ENCODE measurements at places on chromosomes 4 and X.

DNA sequence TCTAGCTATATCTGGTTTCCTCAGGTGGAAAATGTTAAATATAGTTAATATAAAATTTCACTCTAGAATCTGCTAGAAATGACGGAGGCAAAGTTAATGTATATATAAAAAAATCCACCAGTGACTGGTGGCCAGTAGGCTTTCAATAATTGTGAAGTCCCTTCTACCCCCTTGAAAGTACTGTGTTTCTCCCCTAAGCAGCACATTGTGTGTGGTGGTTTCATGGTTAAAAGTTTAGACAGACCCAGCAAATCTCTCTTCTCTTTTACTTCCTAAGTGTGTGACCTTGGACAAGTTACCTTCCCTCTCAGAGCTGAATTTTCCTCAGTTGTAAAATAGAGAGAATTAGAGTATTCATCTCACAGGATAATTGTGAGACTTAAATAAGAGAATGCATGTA is 600 bp upstream of the HEPH start:
- no peak for DNase-seq

DNA sequence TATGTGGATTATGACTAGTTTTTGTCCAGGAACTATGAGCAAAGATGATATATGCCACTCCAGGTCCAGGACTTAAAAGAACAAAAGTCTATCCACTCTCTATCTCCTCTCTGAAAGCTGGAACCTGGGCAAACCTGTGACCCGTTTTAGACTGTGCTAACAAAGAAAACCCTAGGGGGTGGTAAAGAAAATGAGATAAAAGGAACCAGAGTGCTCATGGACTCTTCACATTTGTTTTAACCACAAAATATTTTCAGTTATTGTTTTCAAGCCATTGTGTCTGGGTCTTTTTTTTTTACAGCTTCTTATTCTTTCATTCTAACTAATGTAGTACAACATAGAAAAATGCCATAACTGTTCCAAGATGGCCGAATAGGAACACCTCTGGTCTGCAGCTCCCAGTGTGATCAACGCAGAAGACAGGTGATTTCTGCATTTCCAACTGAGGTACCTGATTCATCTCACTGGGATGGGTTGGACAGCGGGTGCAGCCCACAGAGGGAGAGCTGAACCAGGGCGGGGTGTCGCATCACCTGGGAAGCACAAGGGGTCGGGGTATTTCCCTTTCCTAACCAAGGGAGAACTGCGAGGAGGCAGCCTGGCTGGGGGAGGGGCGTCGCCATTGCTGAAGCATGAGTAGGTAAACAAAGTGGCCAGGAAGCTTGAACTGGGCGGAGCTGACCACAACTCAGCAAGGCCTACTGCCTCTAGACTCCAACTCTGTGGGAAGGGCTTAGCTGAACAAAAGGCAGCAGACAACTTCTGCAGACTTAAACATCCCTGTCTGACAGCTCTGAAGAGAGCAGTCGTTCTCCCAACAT is 45.1 kb downstream of the CHM start:
- DNase-seq: no peak

DNA sequence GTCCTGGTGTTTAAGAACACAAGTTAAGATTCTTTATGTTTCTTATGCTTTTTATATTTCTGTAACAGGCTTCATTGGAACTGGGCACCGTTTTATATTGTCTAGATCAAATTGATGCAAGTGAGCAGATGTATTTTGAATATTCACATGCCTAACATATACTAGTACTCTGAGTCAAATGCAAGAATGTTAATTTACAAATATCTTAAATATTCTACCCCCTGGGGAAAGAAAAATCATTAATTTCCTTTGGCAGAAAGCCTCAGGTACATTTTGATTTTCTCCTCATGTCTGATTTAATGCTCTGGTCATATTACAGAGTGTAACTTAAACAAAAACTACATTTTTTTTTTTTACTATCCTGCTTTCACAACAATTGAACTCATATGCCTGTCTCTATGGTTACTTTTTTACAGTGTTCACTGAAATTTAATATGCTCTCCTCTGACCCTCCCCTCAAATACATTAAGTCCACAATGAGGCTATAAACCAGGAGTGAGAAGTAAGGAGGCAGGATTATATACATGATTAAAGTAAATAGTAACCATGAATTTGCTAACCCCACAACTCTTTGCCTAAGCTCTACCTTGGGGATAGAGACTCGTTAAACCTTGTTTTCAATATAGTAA is 2.4 kb upstream of the NSUN7 start:
- DNase-seq: no peak

- DNase-seq: no peak
Measured at GRCh38 chrX:65576160-65576559, 41.6 kb upstream of the LAS1L start.

GRCh38 chr4:135191596-135191995 is 990.0 kb upstream of the PABPC4L start:
- no peak for DNase-seq

GRCh38 chr4:89021684-89022083 is 35.3 kb downstream of the FAM13A start:
- no peak for DNase-seq

- DNase-seq: no peak
Measured at GRCh38 chr4:73816814-73817213, 19.7 kb upstream of the CXCL6 start.

DNA sequence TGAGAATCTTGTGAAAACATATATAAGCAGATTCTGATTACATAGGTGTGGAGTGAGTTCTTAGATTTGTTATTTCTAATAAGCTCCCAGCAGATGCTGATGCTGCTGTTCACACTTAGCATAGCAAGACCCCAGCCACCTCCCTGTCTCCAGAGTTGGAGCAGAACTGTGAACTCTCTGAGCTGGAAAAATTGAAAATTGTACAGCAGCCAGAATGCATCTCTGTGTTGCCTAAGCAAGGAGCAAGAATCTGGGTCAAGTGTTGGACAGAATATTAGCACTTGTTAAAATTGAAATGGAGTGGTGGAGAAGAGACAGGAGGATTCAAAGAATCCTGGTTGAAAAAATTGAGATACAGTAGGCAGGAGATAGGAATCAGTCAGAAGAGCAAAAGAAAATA is 146.6 kb upstream of the FAM47C start:
- no peak for DNase-seq

- DNase-seq: no peak
Measured at GRCh38 chr4:34043131-34043530, 2201.2 kb downstream of the ARAP2 start.

DNA sequence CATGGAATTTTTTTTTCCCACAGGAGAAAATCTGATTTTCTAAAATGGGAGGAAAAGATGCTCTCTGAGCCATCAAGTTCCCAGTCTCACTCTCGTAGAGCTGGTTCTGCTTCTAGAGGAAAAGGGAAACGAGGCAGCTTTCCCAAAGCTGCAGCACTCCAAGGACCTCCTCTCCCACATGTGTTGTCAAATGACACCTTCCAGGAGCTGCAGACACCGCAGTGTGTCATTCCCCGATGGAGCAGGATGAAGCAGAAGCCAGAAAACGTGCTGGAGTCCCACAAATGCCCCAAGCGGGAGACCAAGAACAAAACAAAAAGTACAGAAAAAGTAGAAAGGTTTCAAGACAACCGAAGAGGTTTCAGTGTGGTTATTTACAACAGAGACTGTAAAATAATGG is 348.1 kb downstream of the ARHGAP10 start:
- DNase-seq: no peak

GRCh38 chrX:68830419-68831404 is 1.9 kb downstream of the EFNB1 start:
- no peak for DNase-seq
